ENCODE measurements at places on chromosomes 1 and 21.
A peak's percentile ranks its signal among the peaks of the same experiment; 100 is the strongest.

- DNase-seq, result no peak
Measured at GRCh38 chr1:117093091-117093534, 28.4 kb downstream of the TRIM45 start.

GRCh38 chr1:76868154-76868882, 1.0 kb downstream of the ST6GALNAC5 start:
- DNase-seq, result no peak

DNA sequence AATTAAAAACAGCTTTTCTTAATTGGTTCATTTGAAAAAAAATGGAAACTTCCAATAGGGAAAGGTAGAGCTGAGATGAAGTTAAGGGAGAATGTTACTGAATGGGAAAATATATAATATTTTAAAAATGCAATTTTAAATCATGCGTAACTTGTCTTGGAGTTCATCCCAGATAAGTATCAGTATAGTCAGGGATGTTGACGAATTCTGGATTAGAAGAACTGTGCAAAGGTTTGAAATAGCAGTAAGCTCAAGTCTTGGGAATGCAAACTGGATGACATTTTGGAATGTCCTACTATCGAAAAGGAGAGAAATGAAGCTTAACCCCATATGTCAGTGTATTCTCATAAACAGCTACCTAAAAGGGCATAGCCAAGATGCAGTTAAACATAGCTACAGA, 4.0 kb upstream of the ST6GALNAC3 start:
- DNase-seq, result no peak

GRCh38 chr1:169914531-169914930, 20.8 kb upstream of the SCYL3 start:
- DNase-seq, result no peak

DNA sequence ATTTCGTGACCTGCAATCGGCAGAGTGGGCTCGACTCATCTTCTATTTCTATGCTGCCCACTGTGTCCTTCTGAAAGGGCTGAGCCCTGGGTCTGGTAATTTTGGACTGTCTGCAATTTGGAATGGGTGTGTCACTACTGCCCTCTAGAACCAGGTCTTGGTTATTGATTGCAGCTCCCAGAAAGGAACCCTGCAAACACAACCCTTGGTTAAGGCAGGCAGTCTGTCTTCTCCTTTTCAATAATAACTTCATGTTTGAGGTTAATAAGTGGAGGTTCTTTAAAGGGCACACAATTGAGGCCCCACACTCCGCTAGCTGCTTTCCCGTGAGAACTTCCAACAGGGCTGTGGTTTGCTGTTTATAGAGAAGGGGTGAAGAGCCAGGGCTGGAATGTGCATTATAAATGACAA, 79.9 kb upstream of the LYST start:
- no peak for DNase-seq

- DNase-seq, result peak; percentile 27
Measured at GRCh38 chr1:21904704-21905520, 32.2 kb downstream of the HSPG2 start.

GRCh38 chr1:117859901-117860300, 69.5 kb downstream of the GDAP2 start:
- DNase-seq, result no peak

GRCh38 chr1:31166462-31166861, 73.2 kb downstream of the NKAIN1 start:
- no peak for DNase-seq

GRCh38 chr1:5389101-5389885, 602.9 kb downstream of the NPHP4 start:
- DNase-seq, result no peak

- DNase-seq, result no peak
Measured at GRCh38 chr1:24970399-24970753, 40.3 kb upstream of the RUNX3 start.

DNA sequence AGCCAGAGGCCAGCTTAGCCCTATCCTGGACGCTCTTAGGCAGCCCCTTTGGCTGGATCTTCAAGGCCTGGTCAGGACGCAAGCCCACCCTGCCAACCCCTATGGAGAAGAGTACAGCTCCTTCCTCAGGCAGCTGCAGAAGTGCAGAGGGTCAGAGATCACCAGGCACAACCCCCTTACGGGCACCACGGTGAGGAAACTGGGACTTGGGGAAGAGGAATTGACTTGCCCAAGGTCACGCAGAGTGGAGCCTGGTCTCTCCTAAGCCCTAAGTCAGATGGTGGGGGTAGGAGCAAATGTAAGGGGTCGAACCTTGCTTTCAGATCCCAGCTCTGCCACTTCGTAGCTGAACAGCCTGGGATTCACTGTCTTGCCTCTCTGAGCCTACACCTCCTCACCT, 3.7 kb downstream of the E2F2 start:
- DNase-seq, result no peak

DNA sequence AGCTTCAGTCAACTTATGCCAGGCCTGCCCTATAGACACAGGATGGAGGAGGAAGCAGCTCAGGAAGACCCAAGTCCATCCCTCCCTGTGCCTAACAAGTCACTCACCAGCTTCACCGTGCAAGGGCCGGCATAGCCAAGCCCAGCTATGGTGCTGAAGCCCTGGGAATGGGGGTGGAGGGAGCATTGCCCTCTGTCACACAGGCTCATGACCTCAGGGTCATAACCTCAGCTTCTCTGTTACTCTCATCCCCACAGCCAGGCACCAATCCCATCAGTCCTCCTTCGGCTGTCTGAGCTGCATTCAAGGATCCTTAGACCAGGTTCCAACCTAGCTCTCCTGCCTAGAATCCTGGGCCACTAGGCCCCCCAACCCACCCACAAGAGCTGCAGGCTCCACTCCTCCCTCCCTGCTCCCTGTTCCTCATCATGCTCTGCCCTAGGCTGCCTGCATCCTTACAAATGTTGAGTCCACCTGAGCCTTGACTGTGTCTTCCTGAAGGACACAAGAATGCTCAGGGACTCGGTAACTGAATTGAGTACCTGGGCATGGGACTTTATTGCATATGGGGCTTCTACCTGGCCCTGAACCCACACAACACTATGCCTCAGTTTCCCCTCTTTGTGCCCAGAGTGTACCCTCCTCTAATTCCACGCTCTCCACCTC, 1.7 kb downstream of the CD244 start:
- DNase-seq, result no peak

GRCh38 chr1:150966011-150966410, 8.6 kb downstream of the CERS2 start:
- no peak for DNase-seq

- DNase-seq, result no peak
Measured at GRCh38 chr1:239243006-239243405, 143.4 kb upstream of the CHRM3 start.

DNA sequence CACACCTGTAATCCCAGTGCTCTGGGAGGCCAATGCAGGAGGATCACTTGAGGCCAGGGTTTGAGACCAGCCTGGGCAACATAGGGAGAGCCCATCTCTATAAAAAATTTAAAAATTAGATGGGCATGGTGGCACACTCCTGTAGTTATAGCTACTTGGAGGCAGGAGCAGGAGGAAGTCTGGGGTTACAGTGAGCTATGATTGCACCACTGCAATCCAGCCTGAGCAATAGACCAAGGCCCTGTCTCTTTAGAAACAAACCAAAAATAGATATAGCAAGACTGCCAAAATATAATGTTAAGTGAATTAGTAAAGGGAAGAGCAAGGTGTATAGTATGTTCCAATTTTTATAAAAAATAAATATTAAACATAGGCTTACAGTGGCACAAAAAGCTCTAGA, 28.8 kb downstream of the PLEKHO1 start:
- no peak for DNase-seq

DNA sequence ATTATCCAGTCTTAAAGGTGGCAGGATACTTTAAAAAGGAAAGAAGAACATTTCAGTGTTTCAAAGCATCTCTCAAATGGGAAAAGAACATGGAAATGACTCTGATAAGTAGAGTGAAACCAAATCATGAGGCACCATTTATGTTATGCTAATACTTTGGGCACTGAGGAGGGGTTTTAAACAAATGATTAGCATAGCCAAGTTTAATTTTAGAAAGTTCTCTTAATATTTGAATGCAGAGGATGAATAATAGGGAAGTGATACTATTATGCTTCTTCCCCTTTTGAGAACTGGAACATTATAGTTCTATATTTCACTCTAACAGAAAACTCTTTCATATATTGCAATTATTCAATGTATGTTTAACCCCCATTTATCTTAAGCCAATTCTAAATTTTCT, 1181.9 kb upstream of the PRMT6 start:
- no peak for DNase-seq

GRCh38 chr1:244049162-244050013, 1.7 kb upstream of the ZBTB18 start:
- no peak for DNase-seq

GRCh38 chr1:68029444-68029843, 21.0 kb downstream of the DIRAS3 start:
- DNase-seq, result no peak

GRCh38 chr1:8283058-8283884, 34.6 kb upstream of the SLC45A1 start:
- no peak for DNase-seq

DNA sequence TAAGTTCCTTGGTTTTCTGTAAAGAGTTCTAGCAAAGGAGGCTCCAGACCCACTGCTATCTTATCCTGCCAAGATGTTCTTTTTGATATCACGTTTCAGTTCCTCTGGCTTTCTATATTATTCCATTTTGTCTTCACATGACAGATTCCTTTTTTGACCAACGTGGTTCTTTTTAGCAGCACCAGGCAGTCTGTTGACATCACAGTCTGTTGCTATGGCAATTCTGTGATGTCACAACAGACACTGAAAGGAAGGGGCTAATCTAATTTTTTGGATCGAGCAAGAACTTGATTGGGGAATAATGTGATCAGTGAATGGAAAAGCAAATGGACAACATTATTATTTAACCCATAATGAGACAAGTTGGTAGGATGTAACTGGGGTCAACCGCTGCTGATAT, 64.5 kb upstream of the GOLT1A start:
- DNase-seq, result no peak

DNA sequence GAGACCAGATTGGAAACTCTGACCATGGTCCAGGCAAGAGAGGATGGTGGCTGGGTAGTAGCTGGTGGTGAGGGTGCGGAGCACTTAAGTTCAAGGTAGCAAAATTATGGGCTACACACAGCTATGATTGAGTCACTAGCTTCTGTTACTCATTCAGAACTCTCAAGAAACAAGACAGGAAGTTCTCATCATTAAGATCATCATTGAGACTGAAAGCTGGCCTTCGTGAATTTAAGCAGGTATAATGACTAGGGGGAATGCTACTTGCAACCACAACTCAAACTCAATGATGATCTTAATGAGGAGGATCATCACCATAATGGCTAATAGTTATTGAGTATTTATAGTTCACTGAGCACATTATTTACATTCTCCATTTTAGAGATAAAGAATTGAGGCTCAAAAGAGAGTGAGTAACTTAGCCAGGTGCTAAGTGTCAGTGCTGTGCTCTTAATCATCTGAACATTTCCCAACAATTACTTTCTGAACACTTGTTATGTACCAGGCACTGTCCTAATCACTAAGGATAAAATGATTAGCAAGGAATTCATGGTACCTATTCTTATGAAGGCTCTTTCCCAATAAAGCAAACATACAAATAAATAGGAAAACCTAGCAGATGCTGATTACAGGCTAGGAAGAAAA, 286.3 kb upstream of the C1orf105 start:
- DNase-seq, result no peak

GRCh38 chr1:24317956-24318614, 1.1 kb upstream of the GRHL3 start:
- no peak for DNase-seq

DNA sequence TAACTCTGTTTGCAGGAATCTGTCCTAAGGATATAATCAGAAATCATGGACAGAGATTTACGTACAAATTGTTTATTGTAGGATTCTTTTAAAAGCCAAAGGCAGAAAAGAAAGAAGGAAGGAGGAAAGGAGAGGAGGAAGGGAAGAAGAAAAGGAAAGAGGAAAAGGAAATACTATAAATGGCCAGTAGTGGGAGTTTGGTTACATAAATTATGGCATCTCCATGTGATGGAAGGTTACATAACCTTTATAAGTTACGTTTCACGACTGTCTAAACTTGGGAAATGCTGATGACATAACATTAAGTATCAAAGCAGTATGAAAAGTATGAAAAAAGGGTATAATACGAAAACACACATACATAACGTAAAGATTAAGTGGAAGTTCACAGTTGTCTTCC, 39.0 kb downstream of the SMYD2 start:
- no peak for DNase-seq

DNA sequence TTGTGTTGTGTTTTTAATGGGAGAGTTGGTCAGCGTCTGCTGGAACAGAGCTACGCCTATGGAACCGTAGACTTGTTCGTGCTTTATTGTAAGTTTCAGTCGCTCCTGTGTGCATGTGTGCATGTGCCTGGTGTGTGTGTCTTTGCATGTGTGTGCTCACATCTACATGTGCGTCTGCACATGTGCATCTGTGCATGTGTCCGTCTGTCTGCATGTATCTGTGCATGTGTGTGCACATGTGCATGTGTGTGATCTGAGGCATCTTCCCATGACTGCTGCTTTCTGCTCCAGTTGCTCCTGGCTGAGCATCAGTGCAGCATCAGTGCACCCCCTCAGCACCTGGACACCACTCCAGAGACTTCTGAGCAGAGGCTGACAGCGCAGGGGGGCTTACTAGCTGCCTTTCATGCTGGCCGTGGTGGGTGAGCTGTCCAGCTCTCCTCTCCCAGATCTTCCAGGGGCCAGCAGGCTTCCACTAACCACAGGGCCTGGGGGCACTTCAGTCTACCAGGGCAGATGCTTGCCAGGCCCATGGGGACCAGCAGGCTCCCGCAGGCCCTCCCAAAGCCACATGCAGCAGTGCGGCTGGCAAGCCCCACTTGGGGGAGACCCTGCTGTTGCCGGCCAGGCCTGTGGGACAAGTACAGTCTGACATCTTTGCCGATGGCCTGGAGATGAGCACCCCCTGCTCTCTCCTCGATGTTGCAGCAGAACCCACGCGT, 47.8 kb upstream of the PCBP3 start:
- DNase-seq, result no peak

- no peak for DNase-seq
Measured at GRCh38 chr1:8456308-8456912, 138.5 kb downstream of the SLC45A1 start.

GRCh38 chr1:118099686-118100085, 85.3 kb downstream of the SPAG17 start:
- DNase-seq, result no peak

All from esophagus squamous epithelium (tissue), 5 donors.